ENCODE measurements at places on chromosomes 4 and X.

DNA sequence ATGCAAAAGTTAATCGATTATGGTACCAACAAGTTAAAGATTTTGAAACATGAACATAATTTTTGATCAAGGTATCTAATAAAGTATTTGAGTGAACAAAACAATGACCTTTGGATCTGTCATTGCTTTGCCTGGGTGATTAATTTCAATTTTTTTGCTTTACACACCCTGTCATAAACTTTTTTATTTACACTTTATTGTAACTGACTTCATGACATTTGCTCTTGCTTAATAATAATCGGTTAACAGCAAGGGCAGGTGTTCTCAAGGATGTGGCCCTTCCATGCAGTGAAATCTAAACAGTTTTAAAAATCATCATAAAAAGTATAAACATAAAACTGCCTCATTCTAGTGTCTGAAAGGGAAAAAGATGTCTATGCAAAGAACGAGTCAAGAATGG, 24.1 kb downstream of the ATOH1 start:
- no peak for DNase-seq

GRCh38 chrX:27444093-27444908, 18.8 kb downstream of the PPP4R3C start:
- no peak for DNase-seq

GRCh38 chr4:87843936-87844335, 11.2 kb downstream of the MEPE start:
- peak; percentile 95 for DNase-seq

GRCh38 chrX:39753293-39753996, 344.3 kb downstream of the BCOR start:
- DNase-seq: no peak

- DNase-seq: no peak
These were observed 18.4 kb upstream of the MAGEB17 start for GRCh38 chrX:16148896-16149295.

- no peak for DNase-seq
These were observed 116.6 kb downstream of the SH3RF1 start for GRCh38 chr4:169154121-169154520.

DNA sequence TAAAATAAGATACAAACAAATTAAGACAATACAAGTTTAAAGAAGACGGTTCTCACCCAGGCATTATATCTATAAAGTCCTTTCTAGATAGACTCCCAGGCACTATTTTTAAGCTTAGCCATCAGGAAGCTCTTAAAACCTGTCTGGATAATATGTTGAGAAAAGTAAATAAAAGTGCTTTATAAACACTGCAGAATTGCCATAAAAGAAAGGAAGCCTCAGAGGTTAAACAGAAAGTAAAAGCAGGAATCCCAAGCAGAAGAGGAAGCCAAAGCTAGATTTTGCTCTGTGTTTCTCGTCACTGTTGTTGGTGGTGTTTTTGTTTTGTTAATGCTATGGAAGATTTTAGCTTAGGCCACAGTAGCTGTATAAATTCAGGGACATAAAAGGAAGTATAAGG, 1267.3 kb downstream of the PCDH19 start:
- no peak for DNase-seq

- DNase-seq: no peak
These were observed 437.6 kb upstream of the AGA start for GRCh38 chr4:177879851-177880250.

DNA sequence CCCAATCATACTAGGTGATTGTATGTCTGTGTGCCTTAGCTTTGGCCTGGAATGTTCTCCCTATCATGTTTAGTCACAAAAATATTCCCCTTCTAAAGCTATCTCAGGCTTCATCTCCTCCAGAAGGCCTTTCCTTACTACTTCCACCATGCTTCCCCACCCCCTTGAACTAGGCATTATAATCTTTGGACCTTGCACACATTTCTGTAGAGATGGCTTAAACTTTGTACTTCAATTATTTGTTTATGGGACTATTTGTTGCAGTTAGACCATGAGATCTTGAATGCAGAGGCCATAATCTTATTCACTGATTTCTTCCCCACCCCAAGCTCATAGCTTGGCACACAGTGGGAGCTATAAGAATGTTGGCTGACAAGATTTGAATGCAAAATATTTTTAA, 262.0 kb upstream of the EDA2R start:
- DNase-seq: no peak

DNA sequence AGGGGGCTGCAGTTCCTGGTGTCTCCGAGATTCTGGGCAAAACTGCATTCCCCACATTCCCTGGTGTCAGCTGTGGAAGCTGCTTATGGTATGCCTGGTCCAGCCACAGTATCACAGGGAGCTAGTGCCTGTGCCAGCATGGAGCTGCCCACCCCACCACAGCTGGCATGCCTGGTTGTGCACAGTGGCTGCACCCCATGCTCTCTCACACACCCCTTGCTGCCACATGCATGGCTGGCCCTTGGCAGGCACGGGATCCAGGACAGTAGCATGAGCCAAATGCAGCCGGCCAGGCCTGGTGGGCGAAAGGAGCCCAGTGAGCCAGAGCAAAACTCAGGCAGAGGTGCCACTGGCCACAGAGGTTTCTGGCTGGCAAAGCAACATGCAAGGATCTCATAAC, 418.0 kb upstream of the SPOCK3 start:
- DNase-seq: no peak

GRCh38 chr4:185634066-185634652, 98.9 kb upstream of the PDLIM3 start:
- no peak for DNase-seq

GRCh38 chr4:88098993-88099752, 59.3 kb downstream of the ABCG2 start:
- no peak for DNase-seq

GRCh38 chrX:386239-386767, 404 bp downstream of the PPP2R3B start:
- no peak for DNase-seq

- peak; percentile 87 for DNase-seq
These were observed 35.3 kb downstream of the NBDY start for GRCh38 chrX:56764153-56764974.

- no peak for DNase-seq
These were observed 20.3 kb downstream of the SHISA3 start for GRCh38 chr4:42417550-42417949.

DNA sequence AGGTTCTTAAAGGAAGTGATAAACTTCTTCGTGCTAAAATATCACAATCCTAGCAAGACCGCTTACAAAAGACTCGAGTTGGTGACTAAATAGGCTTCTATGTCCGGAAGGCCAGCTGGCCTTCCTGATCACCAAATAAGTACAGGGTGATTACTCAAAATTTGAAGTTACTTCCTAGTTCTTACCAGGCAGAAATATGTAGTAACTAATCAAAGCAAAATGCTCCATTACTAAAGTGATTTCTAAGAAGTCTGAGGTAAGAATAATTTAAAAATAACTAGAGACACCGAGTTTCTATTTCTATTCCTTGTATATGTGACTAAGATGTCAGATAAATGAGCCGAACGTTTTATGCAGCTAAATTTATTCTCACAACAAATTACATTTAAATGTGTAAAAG, 62.2 kb downstream of the NSUN7 start:
- no peak for DNase-seq

DNA sequence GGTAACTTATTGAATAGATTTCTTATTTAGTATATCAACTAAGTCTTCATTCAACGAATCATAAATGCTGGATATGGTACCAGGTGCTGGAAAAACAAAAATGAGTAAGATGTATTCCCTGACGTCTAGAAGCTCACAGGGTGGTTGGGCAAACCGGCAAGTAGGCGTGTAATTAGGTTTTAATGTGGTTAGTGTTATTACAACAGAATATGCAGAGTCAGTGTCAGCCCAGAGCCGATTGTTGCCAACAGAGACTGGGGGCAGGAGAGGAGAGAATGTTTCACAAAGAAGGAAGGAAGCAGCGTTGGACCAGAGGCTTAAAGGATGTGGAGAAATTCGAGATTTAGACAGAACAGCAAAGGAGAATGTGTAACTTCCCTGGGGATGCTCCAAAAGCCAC, 111.7 kb downstream of the TENM3 start:
- no peak for DNase-seq

- no peak for DNase-seq
These were observed 773.5 kb upstream of the AGA start for GRCh38 chr4:178215763-178216162.

GRCh38 chr4:185838104-185838452, 26.1 kb upstream of the SORBS2 start:
- no peak for DNase-seq

DNA sequence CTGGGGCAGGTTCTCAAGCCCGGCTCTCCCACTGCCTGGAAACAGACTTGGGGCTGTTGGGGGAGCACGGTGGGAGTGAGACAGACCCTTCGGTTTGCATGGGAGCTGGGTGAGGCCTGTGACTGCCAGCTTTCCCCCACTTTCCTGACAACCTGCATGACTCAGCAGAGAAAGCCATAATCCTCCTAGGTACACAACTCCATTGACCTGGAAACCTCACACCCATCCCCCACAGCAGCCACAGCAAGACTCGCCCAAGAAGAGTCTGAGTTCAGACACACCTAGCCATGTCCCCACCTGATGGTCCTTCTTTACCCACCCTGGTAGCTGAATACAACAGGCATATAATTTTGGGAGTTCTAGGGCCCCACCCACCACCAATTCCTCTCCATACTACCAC, 57.6 kb upstream of the UBQLN2 start:
- DNase-seq: no peak

GRCh38 chr4:1776521-1777161, 16.5 kb upstream of the FGFR3 start:
- DNase-seq: no peak

DNA sequence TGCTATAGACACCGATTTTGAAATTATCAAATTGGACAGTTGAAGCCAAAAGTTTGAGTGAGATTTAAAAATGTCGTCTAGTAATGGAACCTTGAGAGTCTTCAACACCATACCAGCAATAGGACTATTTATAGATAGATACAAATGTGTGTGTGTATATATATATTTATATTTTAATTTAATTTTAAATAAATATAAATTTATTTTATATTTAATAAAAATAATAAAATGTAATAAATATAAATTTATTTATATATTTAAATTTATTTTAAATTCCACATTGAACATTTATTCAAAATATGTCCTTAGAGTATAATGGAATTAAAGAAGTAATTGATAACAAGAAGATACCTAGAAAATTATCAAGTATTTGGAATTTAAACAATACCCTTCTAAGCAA, 221.9 kb upstream of the CXXC4 start:
- no peak for DNase-seq

DNA sequence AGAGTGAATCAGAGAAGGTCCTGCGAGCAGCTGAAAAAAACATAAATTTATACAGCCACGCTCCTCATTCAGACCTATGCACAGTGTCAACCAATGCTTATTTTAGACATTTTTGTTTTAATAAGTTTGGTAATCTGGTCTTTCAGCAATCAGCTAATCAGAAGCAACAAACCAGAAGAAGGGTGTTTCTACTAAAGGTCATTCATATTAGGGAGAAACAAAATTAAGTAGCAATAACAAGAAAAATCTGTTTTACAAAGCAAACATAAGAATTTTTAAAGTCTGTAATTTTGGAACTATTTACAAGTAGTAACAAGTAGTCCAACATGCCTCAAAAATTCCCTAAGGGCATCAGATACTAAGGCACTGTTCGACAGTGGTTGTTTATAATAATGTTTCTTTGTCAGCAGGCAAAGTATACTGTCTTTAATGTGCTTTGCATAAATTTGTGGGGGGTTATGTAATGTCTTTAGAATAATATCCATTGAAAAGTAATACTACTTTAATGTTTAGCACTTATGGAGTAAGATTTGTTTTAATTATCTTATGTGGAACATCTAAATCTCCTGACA, 82.8 kb downstream of the PHOX2B start:
- no peak for DNase-seq

GRCh38 chrX:50475208-50475607, 4.6 kb upstream of the DGKK start:
- no peak for DNase-seq

- no peak for DNase-seq
These were observed 8.3 kb downstream of the L1CAM start for GRCh38 chrX:153877571-153878261.

- DNase-seq: no peak
These were observed 121.4 kb downstream of the SHROOM3 start for GRCh38 chr4:76556452-76556851.

DNA sequence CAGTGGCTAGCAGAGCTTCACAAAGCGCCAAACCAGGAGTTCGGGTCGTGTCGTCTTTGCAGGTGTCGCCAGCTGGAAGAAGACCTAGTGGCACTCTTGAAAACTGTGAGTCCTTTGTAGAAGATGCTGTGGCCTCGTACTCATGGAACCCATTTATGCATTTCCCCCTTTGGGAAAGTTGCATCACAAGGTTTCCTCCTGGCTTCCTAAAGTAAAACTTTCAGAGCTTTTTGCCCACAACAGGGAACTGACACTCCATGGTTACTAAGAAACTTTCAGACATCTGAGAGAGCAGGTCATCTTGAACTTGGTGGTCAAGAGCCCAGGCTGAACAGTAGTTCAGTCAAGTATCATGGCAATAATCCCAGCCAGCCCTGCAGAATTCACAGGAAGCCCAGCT, 15.9 kb upstream of the NOCT start:
- DNase-seq: no peak

DNA sequence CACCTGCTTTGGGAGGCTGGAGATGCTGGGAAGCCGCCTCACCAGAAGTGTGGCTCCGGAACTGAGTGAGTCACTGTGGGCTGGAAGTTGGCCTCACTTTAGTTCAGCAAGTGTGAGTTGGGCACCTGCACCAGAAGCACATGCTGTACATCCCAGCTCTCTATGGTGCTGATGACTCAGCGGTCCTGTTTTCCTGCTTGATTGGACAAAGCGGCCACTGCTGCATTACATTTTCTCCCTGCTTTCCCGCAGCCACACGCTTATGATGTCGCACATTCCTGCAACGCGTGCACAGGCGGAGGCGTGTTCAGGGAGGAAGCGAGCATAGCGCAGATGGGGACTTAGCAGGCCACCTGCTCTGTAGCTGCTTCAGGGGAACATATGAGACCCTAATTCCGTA, 26.7 kb upstream of the CLDN34 start:
- peak; percentile 48 for DNase-seq

DNA sequence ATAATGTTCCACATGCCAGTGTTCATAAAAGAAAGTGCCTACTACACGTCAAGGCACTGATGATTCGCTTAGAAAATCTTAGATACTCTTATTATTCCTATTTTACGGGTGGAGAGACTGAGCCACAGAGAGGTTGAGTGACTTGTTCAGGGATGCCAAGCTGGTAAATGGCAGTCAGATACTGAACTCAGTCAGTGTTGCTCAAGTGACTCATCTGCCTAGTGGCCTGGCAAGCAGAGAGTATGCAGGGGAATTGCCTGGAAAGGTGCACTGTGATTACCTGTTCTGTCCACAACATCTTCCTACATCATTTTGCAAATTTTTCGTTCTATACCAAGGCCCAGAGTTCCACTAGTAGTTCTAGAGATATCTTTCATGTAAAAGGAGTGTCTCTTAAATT, 68.4 kb downstream of the RAPGEF2 start:
- no peak for DNase-seq

Data from cerebellar cortex (tissue), 1 donor.